Psoas muscle (tissue), 8 donors: ENCODE measurements at places on chromosomes 3 and 15. TPM values are rescaled to one million over a fixed set of nuclear protein-coding genes. Genes with fewer than 3 reads are reported as not detected.

- no peaks in the 10 kb centered on the region for H3K4me1 ChIP-seq
- no peaks in the 10 kb centered on the region for H3K36me3 ChIP-seq
- H3K27me3 ChIP-seq: no peaks in the 10 kb centered on the region
- no peak overlapping the region for H3K4me3 ChIP-seq
These were observed 710.3 kb downstream of the ZBBX start for GRCh38 chr3:166669781-166670180.

DNA sequence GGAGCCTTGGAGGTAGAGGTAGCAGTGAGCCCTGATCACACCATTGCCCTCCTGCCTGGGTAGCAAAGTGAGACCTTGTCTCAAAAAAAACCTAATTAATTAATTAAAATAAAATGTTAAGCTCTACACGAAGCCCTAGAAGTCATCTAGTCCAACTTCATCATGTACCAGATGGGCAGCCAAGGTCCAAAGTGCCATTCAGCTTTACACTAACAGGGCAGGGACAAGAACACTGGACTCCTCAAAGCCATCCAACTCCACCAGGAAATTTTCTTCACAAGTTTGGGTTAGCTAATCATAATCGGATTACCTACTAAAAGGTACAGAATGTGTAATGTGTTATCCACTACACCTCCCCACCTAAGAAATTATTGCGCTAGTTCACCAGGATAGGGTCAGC is 48.8 kb downstream of the WWTR1 start:
- H3K27me3 ChIP-seq: no peaks in the 10 kb centered on the region
- H3K36me3 ChIP-seq: no peaks in the 10 kb centered on the region
- H3K4me1 ChIP-seq: peaks cover 25% of the 10 kb centered on the region
- no peak overlapping the region for H3K4me3 ChIP-seq

DNA sequence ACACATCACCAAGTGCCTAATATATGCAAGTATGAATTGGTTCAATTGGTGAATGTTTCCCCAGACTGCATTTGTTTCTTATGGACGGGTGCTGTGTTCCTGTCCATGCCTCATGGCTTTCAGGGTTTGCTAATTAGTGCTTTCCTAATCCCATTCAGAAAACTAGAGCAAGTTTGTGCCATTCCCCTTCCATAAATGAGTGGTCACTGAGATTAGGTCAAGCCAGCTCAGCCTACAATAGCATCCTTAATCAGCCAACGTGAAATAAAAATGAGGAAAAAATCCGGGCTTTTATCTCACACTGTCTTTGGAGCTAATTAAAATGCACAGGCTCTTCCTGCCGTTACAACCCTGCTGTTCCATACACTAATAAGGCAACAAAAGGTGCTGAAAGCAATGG is 788.8 kb downstream of the ROBO1 start:
- H3K4me1 ChIP-seq: peaks cover 13% of the 10 kb centered on the region
- H3K4me3 ChIP-seq: no peak overlapping the region
- no peaks in the 10 kb centered on the region for H3K27me3 ChIP-seq
- no peaks in the 10 kb centered on the region for H3K36me3 ChIP-seq
- no peak overlapping the region for H3K27ac ChIP-seq

- H3K4me3 ChIP-seq: no peak overlapping the region
- no peak overlapping the region for H3K27ac ChIP-seq
- H3K4me1 ChIP-seq: peaks cover 14% of the 10 kb centered on the region
- H3K27me3 ChIP-seq: no peaks in the 10 kb centered on the region
These were observed 13.3 kb downstream of the TLE3 start for GRCh38 chr15:70084461-70084860.

DNA sequence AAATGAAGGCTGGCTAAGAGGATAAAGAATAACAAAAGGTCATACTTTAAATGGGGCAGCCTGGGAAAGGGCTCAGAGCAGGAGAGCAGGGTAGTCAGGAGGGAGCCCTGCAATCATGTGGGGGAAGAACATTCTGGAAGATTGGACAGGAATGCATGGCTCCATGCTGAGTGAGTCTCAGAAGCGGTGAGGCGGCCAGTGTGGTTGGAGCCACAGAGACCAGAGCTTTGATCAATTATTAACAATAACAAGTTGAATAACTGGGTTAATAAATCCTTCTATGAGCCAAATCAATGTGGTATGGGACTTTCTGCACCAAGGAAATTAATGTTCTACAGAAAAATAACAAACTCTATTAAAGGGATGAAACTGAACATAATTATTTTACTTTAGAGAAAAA is 57.9 kb upstream of the DCUN1D1 start:
- H3K4me1 ChIP-seq: no peaks in the 10 kb centered on the region
- DNase-seq: no peak
- no peak overlapping the region for H3K4me3 ChIP-seq

DNA sequence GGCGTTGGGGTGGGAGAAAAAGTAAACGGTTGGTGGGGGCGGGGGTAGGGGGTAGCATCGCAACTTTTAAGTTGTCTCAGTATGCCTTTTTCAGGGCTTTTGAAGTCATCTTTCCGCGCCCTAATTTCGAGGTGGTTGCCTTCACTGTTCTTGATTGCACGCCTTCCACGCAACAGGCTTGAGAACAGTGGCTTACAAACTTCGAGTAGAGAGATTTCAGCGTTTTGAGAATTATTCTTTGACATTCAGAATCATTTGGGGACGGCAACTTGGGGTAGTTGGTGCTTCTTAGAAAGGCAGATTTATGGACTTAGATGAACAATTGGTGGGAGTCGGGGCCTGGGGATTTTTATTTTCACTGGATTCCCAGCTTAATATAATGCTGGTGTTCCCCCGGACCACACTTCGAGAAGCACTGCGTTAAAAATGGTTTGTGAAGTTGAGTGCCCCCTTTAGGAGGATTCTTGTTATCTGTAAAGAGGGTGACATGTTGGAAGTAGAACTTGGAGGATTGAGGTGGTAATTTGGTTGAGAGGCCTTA is 880 bp downstream of the PPP4R2 start:
- H3K36me3 ChIP-seq: peaks cover 35% of the 10 kb centered on the region
- H3K27me3 ChIP-seq: no peaks in the 10 kb centered on the region
- H3K27ac ChIP-seq: peak overlapping the region; percentile 98
- peak overlapping the region; percentile 89 for H3K4me3 ChIP-seq

DNA sequence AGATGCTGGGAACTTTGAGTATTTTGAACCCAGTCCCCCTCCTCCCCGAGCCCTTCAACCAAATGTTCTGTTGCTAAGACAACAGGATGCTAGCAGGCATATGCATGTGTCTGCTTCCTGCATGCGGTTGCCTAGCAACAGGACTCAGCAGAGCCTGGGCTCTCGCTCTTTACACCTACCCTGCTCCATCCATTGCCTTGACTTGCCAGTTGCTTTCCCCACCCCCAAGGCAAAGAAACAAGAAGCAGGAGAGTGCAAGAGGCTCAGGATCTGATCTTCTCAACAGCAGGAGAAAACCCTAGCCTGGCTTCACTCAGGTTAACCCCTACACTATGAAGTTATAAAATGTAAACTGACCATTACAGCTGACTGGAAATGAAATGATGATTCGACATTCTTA is 393.0 kb downstream of the IGSF11 start:
- H3K27ac ChIP-seq: no peak overlapping the region
- no peaks in the 10 kb centered on the region for H3K4me1 ChIP-seq
- H3K27me3 ChIP-seq: no peaks in the 10 kb centered on the region

STAB1 gene
- 44.6 TPM for total RNA-seq

SEMA5B gene
- total RNA-seq: 0.08 TPM

CCR1 gene
- 4.0 TPM for total RNA-seq
